ENCODE measurements at places on chromosomes 12 and 14. TPM values are rescaled to one million over a fixed set of nuclear protein-coding genes. Genes with fewer than 3 reads are reported as not detected.

Gene ASIC1
- total RNA-seq: 2.5 TPM

Gene NGB
- total RNA-seq: not detected

Gene HSPB8
- total RNA-seq: 31.5 TPM

Gene AQP6
- total RNA-seq: not detected

Gene OR6C2
- total RNA-seq: not detected

Gene SLIRP
- 203 TPM for total RNA-seq

GRCh38 chr14:99214701-99215100 is 57.3 kb downstream of the BCL11B start:
- DNase-seq: no peak

DNA sequence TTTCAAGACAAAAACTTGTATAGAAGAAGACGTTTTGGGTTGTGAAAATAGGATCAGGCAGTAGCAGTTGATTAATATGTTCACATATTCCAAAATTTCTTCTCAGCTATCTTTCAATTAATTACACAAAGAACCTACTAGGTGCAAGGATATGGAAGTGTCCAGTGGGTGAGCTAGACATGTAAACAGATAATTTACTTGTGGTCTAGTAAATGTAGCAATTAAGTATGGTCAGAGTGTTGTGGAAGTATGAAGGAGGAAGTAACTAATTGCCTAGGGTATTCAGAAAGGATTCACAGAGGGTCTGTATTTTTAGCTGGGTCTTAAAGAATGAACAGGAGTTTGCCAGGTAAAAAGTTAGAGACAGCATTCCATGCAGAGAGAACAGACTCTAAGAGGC is 5.9 kb downstream of the GOLGA5 start:
- DNase-seq: no peak

DNA sequence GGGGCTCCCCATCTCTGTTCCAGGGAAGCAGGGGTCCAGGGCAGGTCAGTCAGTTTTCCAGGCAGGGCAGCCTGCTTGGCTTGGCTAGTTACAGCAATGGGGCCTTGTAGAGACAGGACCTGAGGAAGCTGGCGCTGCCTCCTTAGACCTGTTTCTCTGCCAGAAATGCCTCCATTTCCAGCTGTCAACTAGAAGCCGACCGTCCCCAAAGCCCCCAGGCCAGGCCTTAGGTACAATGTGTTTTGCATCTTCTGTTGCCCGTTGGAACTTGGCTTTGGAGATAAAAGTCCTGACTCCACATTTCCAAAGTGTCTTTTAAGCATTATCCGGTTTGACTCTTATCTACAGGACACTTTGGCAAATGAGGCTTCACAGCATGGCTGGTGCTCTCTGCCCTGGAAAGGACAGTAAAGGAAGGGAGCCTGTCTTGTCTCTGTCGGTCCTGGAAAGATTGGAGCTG is 42.6 kb downstream of the KRT80 start:
- DNase-seq: no peak

DNA sequence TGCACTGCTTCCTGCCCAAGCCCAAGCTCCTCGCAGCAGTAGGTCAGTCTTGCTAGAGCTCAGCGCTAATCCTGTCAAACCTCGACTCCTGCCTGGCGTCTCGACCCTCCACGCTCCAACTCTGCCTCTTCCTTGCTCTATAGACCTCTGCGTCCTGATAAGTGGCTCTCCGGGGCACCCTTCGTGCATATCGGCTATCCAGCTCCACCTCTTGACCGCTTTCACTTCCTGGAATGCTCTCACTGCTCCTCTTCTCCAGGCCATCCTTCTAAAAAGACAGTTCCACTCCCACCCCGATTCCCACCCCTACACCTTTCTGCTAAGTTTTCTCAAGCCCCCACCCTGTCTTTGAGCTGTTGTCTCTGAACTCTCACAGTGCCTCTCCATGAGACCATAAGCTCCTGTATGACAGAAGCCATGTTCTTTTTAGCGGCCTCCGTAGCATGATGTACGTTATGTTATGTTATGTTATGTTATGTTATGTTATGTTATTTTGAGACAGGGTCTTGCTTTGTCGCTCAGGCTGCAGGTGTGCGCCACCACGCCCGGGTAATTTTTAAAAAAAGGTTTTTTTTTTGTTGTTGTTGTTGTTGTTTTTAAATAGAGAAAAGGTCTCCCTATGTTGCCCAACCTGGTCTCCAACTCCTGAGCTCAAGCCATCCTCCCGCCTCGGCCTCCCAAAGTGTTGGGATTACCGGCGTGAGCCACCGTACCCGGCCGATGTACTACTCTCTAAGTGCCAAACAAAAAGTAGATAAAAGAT is 601 bp downstream of the COX14 start:
- no peak for DNase-seq

GRCh38 chr12:109951136-109951535 is 45.0 kb downstream of the GIT2 start:
- DNase-seq: no peak

- DNase-seq: no peak
Observed at GRCh38 chr12:2647186-2647585, 147.6 kb upstream of the FKBP4 start.

GRCh38 chr14:75968456-75968855 is 13.3 kb downstream of the TGFB3 start:
- DNase-seq: no peak

- no peak for DNase-seq
Observed at GRCh38 chr14:93748208-93749075, 39.8 kb downstream of the PRIMA1 start.

DNA sequence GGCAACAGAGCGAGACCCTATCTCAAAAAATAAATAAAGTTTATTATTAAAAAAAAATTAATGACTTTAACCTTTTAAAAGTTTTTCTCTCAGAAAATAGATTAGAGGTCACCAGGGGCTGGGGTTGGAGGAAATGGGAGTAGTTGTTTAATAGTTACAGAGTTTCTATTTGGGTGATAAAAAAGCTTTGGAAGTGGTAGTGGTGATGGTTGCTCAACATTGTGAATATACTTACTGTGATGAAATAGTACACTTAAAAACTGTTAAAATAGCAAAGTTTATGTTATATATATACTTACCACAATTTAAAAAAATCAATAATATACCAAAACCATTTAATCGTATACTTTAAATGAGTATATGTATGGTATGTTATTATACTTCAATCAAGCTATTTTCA is 59.6 kb downstream of the ARL6IP4 start:
- no peak for DNase-seq

- no peak for DNase-seq
Observed at GRCh38 chr12:80491166-80491565, 47.1 kb downstream of the PTPRQ start.

GRCh38 chr12:62693376-62694050 is 226.9 kb downstream of the MON2 start:
- DNase-seq: no peak
